ENCODE measurements at places on chromosomes 2 and 18.

GRCh38 chr2:54015798-54016699, 45.3 kb upstream of the PSME4 start:
- DNase-seq = no peak

DNA sequence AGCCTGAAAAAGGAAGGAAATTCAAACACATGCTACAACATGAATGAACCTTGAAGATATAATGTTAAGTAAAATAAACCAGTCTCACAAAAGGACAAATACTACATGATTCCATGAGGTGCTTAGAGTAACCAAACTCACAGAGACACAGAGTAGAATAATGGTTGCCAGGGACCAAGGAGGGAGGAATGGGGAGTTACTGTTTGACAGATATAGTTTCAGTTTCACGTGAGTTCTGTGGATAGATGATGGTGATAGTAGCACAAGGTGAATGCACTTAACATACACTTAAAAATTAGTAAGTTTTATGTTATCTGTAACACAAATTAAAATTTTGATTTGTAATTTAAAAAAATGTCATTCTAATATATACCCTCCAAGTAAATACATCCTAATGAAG, 106.9 kb upstream of the ACVR1C start:
- no peak for DNase-seq

GRCh38 chr2:240452462-240453256, 17.2 kb downstream of the GPC1 start:
- DNase-seq = no peak

- DNase-seq = no peak
Observed at GRCh38 chr2:47354013-47354847, 48.7 kb upstream of the MSH2 start.

- no peak for DNase-seq
Observed at GRCh38 chr2:240593026-240593702, 6.6 kb downstream of the CAPN10 start.

DNA sequence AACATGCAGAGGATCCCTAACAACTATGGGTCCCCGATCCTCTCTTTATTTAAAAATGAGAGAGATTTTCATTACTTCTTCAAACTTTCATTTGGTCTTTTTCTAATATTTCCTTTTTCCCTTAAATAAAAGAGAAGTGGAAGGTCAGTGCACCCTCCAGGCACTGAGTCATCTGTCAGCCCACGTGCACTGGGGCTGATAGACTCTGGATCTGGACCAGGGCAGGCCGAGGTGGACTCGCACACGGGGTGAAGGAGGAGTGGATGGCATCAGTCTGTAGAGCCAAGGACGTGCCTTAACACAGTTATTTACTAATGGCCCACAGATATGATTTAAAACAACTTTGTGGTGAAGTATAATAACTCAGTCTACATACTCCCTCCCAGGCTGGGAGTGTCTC, 214.4 kb upstream of the TMEM200C start:
- DNase-seq = no peak

DNA sequence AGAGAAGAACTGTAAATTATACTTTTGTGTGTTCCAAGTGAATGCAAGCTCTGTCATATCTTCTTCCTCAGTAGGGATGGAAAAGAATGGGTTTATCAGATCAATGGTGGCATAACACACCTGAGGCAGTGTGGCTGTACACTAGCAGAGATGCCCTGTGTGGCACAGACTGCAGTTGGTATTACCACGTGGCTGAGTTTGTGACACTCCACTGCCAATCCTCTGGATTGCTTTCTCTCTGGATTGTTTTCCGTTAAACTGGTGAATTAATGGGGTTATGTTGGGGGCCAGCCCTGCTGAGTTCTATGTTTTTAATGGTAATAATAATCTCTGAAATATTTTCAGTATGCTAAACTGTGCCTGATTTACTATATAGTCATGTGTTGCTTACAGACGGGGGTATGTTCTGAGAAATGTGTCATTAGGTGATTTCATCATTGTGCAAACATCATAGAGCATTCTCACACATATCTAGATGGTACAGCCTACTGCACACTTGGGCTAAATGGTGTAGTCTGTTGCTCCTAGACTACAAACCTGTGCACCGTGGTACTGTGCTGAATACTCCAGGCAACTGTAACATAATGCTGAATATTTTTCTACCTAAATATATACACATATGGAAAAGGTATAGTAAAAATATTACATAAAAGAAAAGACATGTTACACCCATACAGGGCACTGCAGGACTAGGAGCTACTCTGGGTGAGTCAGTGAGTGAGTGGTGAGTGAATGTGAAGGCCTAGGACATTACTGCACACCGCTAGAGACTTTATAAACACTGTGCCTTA, 84.7 kb upstream of the ST6GAL2 start:
- DNase-seq = no peak

DNA sequence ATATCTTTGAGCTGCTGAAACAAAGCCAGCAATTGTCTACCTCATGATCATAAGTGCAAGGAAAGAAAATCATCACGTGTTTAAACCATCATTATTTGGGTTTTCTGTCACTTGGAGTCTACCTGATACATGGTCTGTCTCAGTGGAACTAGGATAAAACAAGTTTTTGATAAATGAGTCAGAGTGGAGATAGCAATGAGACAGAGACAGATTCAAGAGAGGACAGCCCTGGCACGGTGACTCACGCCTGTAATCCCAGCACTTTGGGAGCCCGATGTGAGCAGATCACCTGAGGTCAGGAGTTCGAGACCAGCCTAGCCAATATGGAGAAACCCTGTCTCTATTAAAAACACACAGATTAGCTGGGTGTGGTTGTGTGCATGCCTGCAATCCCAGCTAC, 93.8 kb downstream of the PMAIP1 start:
- no peak for DNase-seq

GRCh38 chr2:237861875-237862527, 2.6 kb downstream of the RAMP1 start:
- no peak for DNase-seq

GRCh38 chr2:20962939-20963557, 80.8 kb downstream of the APOB start:
- DNase-seq = peak; percentile 61

- no peak for DNase-seq
Observed at GRCh38 chr18:6024745-6025248, 129.5 kb upstream of the TMEM200C start.

DNA sequence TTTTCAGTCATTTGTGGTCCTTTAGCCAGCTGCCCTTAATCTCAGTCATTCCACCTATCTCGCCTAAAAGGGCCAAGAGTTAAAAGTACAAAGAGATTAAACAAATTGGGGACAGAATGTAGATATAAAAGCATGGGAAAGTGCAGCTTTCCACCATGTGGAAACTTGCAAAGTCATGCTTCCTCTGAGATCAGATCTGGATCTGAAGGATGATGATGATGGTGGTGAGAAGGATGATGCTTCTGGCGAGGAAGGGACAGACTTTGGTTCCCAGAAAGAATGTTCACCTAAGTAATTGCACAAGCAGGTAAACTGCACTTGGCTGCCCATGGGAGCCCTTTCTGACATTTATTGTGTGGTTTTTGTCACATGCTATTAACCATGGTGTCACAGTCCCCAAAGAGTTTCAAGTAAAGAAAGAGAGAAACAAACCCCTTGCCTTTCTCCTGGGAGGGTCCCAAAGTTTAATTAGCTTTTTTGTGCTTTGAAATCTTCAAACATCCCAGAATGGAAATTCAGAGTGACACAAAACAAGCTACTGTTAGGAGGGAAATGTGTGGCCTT, 34.7 kb downstream of the KLF7 start:
- DNase-seq = no peak

DNA sequence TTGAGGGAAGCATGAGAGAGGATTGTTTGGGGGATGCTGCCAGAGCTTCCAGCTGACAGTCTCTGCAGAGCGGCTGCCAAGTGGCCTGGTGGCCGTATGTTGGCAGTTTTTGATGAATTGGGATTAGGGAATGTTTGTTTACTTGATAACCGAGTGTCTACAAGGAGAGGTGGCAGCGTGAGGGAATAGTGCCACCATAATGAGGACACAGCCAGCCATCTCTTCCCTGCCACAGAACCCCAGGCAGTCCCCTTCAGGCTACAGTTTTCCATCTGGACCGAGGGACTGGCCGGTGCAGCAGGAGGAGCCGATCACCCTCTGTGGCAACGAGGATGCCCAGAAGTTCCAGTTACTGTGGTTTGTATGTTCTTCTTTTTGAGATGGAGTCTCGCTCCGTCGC, 55.2 kb downstream of the TRAPPC12 start:
- DNase-seq = no peak

GRCh38 chr2:181891258-181891965, at the start of gene ITPRID2:
Gene ITPRID2, plus strand, starts transcription at chr2:181891730. Its CDS starts 337 bp downstream, at chr2:181892067.
- peak; percentile 58 for DNase-seq

- no peak for DNase-seq
Observed at GRCh38 chr2:65586516-65586915, 154.1 kb upstream of the SPRED2 start.

- DNase-seq = no peak
Observed at GRCh38 chr2:223123855-223124610, 72.0 kb downstream of the KCNE4 start.

- no peak for DNase-seq
Observed at GRCh38 chr2:223570784-223571183, 31.4 kb downstream of the SCG2 start.

GRCh38 chr2:54258166-54258565, 2.1 kb upstream of the TSPYL6 start:
- no peak for DNase-seq

GRCh38 chr2:99988599-99988998, 153.8 kb downstream of the AFF3 start:
- no peak for DNase-seq

DNA sequence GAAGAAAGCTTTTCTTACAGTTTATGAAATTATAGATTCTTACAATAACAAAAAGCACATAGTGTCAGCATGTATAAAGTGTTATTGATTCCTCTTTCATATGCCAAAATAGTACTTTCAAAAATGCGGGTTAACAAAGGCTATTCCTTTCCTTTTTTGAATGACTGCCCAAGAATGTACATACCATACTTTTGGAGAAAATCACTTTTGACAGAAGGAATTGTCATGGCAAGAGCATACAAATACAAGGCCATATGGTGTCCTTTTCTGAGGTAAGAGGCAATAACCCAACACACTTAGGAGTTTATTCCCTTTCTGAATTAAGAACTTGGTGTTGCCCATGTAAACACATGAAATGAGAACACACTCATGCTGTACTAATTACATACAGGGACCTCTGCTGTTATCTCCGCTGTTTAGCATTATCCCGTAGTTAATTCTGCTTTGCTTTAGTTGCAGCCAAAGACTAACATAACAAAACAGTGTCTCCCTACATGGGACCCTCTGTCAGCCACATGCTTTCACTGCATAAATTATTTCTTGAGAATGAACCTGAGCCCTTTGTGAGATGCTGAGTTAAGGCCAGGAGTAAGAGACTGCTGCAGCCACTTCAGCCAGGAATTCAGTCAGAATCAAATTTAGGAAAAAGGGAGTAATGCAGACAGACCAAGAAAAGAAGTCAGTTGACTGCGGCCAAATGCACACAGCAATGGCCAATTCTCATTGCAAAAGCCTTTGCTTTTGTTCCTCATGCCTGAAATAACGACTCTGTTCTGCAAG, 67.0 kb downstream of the CDH2 start:
- no peak for DNase-seq

DNA sequence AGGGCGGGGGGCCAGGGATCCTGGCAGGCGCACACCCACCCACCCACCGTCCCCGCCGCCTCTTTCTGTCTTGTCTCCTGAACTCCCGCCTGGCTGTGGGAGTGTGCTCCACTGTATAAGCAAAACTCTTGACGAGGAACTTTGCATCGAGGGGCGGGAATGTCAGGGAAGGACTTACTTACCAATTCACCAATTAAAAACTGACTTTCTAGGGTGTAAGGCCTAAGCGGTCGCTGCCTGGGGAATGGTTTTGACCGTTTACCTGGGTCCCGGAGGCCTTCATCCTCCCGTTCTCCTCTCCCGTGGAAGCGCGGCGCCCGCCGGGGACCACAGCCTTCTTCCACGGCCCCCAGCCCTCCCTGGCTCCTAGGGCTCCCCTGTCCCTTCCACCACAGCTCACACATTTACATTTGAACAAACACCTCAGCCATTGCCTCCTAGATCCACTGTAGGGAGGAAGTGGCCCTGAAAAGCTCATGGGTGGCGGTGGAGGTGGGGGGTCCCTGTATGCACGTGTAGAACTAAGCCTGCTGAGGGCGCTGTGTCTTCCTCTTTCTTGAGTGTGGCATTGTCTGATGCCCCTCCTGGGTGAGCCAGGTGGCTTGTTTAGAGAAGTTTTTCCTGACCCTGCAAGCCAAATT, 8.9 kb downstream of the ASIC4 start:
- no peak for DNase-seq

DNA sequence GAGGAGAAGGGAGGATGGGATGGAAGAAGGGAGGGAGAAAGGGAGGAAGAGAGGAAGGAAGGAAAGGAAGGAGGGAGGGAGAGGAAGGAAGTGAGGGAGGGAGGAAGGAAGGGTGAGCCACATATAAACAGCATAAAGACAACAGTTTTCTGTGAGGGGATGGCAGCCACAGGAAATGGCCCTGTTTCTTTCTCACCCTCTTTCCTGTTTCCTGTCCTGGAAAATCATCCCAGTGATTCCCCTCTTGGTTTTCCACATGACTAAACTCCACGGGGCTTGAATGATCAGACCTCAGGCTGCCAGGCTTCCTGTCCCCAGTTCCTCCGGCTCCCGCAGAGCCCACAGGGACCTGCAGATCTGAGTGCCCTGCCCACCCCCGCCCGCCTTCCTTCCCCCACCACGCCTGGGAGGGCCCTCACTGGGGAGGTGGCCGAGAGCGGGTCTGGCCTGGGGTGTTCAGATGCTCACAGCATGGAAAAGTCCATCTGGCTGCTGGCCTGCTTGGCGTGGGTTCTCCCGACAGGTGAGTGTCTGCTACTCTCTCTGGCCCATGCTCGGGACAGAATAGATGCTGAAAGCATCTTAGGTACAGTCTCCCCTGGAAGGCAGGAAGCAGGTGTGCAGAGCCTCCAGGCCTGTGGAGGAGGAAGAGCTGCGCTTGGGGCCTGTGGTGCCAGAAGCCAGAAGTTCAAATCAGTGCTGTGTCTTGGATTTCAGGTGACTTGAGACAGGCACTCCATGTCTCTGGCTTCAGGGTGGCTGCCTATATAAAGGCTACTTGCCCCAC, at the start of gene SIGLEC15:
TSS of gene SIGLEC15 (plus strand) at position 418 of the 787 bp plus-strand sequence. CDS start at position 472, 54 bp downstream.
- no peak for DNase-seq

GRCh38 chr18:11740461-11740860, 51.4 kb downstream of the GNAL start:
- DNase-seq = no peak

DNA sequence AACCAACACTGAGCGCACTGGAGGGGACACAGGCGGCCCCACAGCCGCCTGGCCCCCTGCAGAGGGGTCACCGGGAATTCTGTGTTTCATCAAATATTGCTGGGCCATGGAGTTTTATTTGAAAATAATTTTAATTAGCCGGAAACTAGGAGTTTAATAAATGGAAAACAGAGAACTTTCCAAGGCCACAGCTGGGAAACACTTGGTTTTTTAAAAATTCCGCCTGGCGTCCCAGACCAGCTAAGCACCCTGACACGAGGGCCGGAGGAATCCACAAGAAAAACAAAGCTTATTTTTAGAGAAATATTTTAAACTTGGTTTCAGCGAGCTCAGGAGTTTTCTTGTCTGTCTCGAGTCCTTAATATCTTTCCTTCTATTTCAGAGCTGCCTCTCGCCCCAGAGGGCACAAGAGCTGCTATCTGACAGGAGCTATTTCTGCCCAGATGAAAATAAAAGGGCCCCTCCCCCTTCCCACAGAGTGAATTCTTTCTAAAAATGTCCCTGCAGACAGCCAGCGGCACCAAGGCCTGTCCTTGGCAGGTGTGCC, 8.2 kb downstream of the ZFP36L2 start:
- DNase-seq = no peak

GRCh38 chr18:79452190-79452990, 56.7 kb downstream of the NFATC1 start:
- no peak for DNase-seq

Measured in stimulated activated CD4-positive, alpha-beta T cell treated with anti-CD3 and anti-CD28 coated beads, Interleukin-1b, Interleukin-23, amount 100 ng/mL, for 48 hours (primary cell).